Activated T-cell treated with anti-CD3 and anti-CD28 coated beads for 1 hour (primary cell): ENCODE measurements at places on chromosomes 11 and 22.

DNA sequence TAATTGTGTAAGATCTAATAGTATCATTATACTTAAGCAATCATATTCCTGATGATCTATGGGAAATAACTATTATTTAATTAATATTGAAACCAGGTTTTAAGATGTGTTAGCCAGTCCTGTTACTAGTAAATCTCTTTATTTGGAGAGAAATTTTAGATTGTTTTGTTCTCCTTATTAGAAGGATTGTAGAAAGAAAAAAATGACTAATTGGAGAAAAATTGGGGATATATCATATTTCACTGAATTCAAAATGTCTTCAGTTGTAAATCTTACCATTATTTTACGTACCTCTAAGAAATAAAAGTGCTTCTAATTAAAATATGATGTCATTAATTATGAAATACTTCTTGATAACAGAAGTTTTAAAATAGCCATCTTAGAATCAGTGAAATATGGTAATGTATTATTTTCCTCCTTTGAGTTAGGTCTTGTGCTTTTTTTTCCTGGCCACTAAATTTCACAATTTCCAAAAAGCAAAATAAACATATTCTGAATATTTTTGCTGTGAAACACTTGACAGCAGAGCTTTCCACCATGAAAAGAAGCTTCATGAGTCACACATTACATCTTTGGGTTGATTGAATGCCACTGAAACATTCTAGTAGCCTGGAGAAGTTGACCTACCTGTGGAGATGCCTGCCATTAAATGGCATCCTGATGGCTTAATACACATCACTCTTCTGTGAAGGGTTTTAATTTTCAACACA is 6.4 kb downstream of the BIRC3 start:
- no peak for DNase-seq

DNA sequence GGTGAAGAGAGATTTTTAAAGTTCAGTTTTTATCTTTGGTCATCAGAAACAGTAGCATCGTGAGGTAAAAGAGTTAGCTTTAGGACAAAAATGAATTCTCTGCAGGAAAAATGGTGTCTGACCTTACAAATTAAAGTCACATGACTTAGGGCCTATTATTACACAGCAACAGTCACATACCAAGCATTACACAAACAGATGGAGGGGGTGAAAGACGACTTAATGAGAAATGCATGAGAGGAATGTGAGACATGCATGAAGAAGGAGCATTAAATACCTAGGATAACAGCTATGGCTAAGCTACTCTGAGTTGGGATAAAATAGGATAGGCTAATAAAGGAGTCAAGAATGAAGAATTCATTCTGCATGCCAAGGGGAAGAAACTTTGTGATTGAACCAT is 77.5 kb downstream of the BLID start:
- DNase-seq: no peak

GRCh38 chr11:122584670-122585069 is 70.9 kb upstream of the UBASH3B start:
- DNase-seq: no peak

DNA sequence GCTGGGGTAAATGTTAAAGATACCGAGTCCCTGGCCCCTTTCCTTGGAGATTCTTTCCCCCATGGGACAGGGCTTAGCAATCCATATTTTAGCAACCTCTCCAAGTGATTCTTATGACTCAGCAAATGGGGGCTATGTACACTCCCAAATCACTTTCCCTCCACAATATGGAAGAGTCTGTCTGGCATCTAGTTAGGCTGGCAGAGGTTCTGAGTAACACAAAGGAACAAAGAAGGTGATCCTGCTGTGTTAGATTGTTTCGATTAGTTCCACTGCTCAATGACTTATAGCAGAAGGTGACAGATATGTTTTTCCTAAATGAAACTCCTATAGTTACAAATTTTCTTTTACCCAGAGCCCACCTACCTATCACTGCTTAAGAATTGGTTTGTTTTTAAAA is 154.0 kb upstream of the SYT13 start:
- no peak for DNase-seq
